DND-41 (cell line): ENCODE measurements at places on chromosomes 4 and X.

DNA sequence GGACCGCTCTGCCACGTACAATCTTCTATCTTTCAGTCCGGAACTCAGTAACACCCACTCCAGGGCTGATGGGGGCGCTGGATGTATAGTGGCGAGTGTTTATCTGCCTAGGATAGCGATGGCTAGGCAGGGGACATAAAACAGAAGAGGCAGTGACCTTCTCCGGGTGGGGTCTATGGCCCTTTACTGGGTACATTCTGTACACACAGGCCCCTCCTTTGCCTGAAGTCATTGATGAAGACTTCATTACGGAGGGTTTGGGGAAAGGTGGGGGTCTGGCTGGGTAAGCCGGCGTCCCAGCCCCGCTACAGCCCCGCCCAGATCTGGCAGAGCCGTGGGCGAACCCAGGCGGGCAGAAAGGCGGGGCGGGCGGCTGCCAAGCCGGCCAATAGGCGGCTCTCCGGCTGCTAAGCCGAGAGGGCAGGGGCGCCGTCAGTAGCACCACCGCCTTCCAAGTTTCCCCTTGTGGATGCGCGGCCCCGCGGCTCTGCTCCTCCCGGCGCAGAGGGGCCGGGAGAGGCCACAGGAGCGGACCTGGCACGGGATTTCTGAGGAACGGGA, at the start of gene CHST7:
TSS of gene CHST7 (plus strand) at position 435 of the 561 bp plus-strand sequence. CDS start 167 bp downstream, outside the sequence.
- peak; percentile 68 for DNase-seq

GRCh38 chr4:108622022-108622421, 1.6 kb downstream of the RPL34 start:
- DNase-seq: no peak

DNA sequence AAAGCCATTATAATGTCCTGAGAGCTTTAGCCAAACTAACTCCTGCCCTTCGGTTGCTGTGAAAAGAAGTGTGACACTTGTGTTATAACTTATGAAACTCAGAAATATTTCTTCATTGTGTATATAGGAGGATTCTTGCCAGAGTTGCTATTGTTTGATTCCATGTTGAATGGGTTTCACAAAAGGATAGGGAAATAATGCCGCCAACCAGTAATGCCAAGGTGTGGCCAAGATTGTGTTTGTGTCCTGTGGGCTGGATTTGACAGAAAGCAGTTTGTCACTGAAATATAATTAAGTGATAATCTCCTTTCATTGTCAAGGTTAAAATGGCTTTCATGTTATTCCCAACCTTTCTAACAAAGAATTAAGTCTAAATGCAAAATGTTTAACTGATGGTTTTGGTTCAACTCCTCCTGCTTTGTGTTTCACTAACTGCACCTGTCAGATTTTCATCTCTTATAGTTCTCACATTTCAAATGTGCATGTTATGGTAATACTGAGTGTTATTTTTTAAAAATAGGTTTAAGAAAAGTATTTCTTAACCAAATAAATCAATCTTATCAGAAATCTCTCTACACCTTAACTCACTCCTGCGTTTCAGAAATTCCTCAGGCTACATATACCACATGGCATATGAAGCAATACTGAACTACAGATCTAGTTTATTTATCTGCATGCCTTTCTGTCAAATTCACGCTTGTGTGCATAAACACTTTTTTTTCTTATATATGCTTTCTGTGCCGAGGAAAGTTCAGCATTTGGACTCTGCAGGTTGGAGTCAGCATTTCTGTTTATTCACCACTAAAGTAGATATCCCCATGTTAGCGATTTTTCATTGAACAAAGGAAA, at the start of gene CLDN22:
TSS of gene CLDN22 (minus strand) at position 66 of the 849 bp plus-strand sequence. CDS start at position 8, 58 bp downstream.
- no peak for DNase-seq

- no peak for DNase-seq
Observed at GRCh38 chr4:86831262-86832130, 17.7 kb downstream of the SLC10A6 start.

GRCh38 chrX:109632906-109633504, 8.0 kb upstream of the KCNE5 start:
- no peak for DNase-seq

- DNase-seq: no peak
Observed at GRCh38 chrX:101450961-101451360, 34.3 kb upstream of the ARMCX4 start.

- DNase-seq: no peak
Observed at GRCh38 chr4:41358647-41359421, 102.1 kb downstream of the UCHL1 start.

- no peak for DNase-seq
Observed at GRCh38 chr4:88477229-88477860, 20.4 kb downstream of the HERC5 start.

- no peak for DNase-seq
Observed at GRCh38 chr4:176746846-176747245, 45.9 kb downstream of the VEGFC start.

DNA sequence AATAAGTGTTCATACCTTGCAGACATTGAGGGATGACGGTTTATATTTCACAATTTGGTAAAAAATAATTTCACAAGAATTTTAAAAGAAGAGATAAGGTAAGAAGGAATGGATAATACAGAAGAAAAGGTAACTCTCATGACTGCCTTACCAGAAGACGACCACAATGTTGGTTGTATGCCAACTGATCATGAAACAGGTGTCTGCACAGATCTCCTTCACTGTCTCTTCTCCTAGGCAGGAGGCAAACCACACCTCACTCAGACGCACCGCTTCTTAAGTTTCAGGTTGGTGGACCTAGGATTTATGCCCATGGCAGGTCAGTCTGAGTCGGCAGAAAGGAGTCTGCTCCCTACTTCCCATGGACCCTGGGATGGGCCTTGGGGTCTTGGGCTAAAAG, 177.2 kb downstream of the VSIG4 start:
- DNase-seq: no peak

DNA sequence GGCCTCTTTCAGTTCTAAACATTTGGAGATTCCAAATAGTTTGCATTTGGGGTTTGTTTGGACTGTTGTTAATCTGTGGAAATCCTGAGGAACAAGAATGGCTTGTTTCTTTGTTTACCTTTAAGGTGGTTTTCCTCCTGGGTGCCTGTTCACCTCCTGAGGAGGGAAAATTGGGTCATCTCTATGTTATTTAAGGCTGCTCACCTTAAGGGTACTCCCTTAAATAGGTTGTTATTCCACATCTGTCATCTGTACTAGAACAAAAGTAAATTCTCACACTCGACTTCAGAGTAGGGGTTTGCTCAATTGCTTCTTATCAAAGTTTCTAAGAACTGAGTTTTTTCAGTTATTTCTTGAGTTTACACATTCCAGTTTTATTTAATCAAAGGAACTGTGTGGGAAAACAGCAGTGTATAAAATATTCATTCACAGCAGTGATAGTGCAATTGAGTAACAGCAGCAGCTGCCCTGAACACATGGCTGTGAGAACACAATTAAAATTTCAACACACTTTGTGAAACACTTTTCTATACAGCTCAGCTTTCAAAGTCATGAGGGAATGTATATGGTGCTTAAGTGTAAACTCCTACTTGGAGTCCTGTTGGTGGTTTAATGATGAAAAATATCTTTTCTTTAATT, 238.5 kb upstream of the PGRMC2 start:
- DNase-seq: no peak

DNA sequence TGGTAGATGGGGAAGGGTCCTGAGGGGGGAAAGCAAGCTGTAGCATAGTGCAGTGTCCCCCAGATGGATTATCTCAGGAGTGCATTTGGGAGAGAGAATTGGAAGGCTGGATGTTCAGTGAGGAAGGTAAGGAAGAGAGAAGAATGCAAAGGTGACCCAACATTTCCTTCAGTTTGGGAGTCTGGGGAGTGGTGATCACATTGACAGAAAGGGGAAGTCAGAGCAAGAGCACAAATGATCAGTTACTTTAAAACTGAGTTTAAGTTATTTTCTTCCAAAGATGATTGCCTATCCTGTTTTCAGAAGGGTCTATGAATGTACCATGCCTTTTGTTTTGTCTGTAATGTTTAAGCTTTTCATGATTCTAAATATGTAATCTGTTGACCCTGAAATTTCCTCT, 47.6 kb downstream of the ARHGAP10 start:
- no peak for DNase-seq

DNA sequence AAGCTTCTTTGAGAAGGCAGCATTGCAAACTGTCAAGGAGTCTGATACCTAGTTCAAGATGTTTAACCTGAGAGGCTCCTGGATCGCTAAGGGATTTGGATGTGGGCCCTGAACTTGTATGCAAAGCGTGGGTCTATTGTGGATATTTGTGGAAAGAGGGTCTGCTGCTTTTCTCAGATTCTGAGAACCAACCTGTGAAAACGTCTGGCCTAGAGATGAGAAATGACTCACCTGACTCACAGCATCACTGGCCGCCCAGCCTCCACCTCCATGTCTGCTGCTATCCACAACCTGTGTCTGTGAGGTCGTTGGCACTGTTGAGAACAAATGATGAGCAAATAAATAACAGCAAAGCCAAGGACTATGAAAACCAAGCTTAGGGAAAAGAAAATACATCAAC, 33.3 kb upstream of the PROM1 start:
- DNase-seq: no peak

DNA sequence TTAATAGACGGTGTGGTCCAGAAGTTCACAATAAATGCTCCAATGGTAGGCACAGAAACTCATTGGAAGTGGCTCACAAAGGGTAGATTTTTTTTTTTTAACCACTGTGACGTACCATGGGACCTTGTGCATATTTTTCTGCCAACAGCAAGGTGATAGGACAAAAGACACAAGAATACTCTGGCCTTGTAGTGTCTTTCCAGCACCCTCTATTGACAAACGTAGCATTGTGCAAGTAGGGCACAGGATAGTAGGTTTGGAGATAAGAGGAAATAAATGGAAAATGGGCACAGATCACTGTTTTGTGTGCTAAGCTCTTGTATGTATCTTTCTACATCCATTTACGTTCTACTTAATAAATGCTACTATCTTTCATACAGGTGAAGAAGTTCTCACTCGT, 2054.9 kb downstream of the PCDH7 start:
- no peak for DNase-seq

DNA sequence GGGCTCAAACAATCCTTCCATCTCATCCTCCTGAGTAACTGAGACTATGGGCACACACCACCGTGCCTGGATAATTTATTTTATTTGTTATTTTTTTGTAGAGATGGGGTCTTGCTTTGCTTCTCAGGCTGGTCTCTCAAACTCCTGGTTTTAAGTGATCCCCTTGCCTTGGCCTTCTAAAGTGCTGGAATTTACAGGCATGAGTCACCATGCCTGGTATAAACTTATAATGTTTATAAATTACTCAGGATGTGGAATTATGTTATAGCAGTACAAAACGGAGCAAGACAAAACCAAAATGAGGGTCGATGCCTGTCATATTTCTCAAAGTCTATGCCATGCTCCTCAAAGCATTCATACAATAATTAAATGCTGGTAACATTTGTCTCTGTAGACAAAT, 29.8 kb upstream of the TEX13C start:
- no peak for DNase-seq

DNA sequence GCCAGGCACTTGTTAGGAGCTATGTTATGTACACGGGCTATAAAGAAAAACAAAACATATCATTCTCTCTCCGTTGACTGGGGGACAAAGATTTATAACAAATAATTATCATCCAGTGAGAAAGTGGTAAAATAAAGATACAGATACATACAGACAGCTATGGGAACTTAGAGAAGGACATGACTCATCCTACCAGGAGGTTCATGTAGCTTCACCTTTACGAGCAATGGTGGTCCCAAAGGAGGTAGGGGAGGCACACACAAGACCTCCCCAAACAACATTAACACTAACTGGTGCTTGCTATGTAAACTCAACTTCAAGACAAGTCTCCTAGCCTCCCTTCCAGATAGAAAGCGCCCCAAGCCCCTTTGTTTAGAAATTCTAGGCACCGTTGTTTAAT, 8.9 kb downstream of the AMBN start:
- no peak for DNase-seq

DNA sequence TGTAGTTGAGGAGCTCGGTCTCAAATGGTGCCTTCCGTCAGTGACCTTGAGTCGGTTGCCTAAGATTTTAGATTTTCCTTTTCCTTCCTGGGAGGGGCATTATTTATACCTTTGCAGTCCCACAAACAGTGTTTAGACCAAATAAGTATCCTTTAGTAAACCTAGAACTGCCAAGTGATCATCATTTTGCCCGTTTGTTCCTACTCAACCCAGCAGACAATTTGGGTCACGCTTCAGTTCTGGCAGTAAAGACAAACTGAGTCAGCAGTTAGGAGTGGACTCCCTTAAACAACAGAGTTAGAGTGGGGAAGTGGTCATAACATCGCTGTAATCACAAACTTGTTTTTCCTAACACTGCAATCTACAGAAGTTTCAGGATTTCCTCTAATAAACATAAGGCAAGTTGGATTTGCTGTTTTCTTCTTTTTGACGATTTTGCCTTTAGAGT, 777 bp upstream of the WDFY3 start:
- no peak for DNase-seq

DNA sequence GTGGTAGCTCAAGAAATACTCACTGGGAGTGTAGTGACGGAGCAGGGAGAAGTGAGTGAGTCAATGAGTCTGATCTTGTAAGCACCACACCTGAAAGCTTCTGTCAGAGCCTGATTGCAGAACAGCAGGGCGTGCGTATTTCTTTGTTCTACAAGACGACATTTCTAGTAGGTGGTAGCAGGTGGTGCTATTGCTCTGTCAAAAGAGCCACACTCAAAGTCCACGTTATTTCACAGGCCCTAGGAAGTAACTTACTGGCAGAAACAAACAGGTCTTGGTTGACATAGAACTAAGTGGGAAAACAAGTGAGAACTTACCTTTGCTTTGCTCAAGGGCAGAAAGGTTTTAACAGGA, 46.4 kb upstream of the SPRY1 start:
- no peak for DNase-seq

DNA sequence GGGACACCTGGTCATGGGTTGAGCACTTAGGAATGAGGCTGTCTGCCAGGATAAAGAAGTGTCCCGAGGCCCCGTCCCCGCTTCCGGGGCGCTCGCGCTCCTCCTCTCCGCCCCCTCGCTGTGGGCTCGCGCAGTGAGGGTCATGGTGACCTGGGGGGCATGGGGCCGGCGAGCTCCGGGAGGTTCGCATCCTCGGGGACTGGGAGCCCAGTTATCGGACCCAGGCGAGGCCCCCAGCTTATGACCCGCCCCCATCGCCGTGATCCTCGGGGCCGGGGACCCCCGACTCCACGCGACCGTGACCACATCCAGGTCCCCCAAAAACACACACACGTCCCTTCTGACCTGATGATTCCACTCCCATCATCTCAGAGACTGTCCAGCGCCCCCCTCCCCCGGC, 35.3 kb upstream of the SRPX start:
- DNase-seq: no peak

DNA sequence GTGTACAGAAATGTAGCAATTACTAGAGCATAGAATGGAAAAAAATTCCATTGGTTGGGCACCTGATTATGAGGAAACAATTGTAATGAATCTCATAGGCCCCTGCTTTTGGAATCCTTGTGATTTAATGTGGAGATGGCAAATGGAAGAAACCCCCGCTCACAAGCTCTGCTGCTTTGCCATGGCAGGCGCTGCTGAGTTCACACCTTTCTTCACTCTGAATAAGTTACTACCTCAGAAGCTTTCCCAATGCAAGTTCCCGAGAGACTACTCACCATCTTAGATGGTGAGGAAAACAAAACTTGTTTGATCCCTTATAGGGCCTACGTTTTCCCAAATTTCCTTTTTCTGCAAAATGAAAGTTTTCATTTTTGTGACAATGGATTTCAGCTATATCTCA, 266.6 kb upstream of the TAPT1 start:
- DNase-seq: no peak
